ENCODE measurements at places on chromosomes 4 and X.
A peak's percentile ranks its signal among the peaks of the same experiment; 100 is the strongest.

DNA sequence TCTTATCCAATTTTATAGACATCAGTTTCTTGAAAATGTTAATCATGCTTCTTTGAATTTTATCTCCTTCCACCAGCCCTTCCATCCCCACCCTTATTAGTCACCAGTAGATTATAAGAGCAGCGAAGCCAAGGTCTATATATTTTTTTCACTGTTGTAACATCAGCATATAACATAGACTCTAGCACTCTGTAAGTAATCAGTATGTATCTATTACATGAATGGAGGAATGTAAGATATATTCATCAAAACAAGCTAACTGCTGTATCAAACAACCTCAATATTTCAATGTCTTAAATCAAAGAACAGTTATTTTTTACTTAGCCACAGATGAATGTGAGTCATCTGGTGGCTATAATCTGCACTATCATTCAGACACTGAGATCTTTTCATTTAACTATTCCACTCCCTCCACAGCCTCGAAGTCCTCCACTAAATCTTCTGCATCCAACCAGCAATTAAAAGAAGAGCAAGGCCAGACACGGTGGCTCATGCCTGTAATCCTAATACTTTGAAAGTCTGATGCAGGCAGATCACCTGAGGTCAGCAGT, 178.9 kb downstream of the CENPC start:
- ATAC-seq, result peak; percentile 93

- no peak for ATAC-seq
These were observed 120.8 kb upstream of the CXXC4 start for GRCh38 chr4:104615496-104615895.

- ATAC-seq, result peak; percentile 76
These were observed 98.8 kb upstream of the NDP start for GRCh38 chrX:44071847-44072551.

DNA sequence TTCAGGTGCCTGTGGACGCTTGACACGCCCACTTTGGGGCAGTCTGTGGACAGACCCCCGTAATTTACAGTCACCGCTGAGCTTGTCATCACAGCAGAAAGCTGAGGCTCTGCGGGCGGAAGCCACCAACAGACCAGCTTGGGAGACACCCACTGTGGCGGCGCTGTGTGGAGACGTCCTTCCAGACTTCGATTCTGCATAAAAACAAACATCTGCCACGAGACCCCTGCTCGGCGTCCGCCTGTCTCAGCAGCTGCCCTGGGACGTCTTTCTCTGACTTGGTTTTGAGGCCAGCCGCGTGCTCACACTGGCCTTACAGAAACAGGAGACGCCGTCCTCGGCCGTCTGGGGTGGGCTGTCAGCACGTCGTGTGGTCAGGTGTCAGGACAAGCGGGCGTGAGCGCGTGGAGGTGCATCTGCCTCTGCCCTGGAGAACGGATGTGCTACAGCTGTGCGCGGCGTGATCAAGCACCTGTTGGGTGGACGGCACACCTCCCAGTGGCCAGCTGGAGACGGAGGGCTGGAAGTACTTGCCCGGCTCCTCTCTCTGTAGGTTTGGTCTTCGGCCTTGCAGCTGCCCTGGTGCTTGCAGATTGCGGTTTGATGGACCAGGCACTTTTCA, 37.5 kb downstream of the PIGG start:
- no peak for ATAC-seq

DNA sequence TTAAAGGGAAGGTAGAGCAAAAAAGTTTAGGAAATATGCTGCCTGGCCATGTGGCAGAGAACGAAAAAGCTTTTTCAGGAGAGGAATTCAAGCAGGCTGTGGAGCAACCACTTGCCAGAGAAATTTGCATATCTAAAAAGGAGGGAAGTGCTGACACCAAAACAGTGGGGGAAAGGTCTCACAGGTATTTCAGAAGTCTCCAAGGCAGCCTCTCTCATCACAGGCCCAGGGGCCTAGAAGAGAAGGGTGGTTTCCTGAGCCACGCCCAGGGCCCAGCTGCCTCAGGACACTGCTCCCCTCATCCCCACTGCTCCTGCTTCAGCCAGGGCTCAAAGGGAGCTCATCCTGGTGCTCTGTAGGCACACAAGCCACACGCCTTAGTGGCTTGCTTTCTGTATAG, 29.9 kb upstream of the STS start:
- no peak for ATAC-seq

DNA sequence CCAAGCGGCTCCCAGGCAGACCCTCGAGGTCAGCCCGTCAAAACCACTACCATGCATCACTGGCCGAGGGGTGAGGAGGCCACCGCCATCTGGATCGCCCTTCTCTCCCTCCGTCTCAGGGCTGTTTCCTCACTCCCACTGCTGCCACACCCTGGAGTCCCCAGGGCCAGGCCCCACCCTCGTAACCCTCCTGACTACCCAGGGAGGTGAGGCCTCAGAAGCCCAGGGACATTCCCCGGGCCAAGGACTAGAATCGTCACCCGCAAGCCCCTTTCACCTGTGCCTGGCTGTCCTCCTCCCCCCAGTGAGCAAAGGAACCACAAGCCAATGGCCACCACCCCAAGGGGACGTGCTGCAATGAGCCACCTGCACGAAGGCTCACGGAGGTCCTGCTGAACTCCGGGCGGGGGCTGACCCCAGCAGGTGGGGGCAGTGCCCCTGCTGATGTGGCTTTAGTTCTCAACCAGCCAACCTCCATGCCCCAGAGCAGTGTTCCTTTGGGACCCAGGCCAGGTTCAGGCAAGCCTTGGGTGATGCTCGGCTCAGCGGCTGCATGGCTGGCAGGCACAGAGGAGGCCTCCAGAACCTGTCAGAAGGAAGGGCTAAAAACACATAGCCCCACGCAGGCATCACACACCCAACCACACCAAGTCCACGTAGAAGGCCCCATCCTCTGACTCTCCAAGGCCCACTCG, 23.8 kb downstream of the PPP2R2C start:
- no peak for ATAC-seq

DNA sequence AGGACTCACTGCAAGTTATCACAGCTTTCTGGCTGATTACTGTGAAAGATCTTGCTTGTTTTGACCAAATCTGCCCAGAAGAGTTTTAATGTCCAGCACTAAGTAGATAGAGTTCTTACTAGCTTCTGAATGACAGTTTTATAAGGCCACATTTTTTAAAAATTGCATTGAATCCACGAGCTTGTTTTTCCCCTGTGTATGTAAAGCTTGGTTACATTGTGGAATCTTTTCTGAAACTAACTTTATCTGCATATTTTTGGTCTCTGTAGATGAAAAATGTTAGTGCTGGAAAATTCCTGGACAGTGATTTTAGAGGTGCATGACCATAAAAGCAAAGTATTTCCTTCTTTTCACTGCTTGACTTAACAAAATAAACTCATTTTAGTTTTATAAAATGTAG, 650.3 kb upstream of the FAM241A start:
- no peak for ATAC-seq

DNA sequence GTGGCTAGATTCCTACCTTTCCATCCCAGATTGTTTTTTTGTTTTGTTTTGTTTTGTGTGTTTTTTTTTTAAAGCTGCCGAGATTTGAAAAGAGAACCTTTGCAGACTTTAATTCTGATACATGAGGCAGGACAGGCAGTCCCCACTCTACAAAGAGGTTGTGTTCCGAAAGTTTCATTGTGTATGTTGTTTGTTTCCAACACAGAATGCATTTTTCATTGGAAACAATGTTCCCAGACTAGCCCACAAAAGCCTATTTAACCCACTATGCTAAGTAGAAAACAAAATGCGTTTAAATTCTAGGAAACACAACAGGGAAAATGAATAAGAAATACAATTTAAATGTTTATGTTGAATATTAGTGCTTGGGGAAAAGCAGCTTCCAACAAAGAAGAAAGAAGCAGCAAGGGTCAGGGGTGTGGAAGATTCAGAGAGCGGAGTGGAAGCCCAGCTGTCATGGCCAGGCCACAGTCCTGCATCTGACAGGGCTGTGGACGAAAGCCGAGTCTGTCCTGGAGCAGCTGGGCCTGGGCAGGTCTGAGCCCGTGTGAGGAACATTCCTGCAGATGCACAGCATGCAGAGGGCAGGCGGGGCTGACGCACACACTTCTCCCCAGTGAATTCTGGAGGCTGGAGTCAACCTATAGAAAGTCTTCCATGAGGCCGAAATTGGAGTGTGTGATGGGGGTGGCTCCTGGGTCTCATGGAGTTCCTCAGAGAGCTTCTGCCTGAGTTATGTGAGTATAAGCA, 12.4 kb upstream of the SETD7 start:
- no peak for ATAC-seq

DNA sequence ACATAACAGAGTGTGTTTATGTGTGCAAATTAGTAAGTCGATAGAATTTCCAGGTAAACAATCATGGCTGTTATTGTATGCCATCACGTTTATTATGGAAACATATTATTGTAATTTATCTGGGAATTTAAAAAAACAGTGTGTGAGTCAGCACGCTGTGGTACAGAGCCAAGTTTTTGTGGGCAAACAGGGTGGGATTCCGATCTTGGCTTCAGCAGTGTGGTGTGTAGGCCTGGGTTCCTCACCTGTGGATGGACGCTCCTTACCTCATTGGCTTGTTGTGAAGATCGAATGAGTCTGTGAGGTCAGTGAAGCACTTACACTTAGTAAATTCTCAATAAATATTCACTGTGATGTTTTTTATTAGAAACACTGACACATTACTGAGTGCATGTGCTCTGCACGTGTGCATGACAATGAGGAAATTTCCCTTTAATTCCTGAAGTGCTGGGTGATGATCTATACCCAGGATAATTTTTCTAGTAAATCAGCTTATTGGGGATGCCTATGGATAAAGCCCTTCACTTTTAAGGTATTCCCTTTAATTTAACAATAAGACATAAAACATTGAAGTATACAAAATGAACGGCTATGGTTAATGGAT, 36.4 kb downstream of the SLIT2 start:
- ATAC-seq, result no peak

GRCh38 chr4:15002659-15003400, 549 bp downstream of the CPEB2 start:
- peak; percentile 8 for ATAC-seq

DNA sequence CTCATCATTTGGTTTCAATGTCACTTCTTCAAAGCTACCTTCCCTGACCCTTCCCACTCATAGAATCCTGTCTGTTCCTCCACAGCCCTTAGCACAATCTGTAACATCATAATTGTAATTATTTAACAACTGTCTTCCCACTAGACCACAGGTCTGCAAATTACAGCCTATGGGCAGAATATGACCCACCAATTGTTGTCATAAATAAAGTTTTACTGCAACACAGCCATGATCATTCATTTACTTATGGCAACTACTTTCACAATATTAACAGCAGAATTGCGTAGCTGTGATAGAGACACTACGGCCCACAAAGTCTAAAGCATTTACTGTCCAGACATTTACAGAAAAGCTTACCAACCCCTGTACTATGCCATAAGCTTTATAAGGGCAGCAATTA, 15.9 kb downstream of the USP46 start:
- ATAC-seq, result no peak

GRCh38 chr4:4259484-4260100, 11.6 kb upstream of the TMEM128 start:
- no peak for ATAC-seq

DNA sequence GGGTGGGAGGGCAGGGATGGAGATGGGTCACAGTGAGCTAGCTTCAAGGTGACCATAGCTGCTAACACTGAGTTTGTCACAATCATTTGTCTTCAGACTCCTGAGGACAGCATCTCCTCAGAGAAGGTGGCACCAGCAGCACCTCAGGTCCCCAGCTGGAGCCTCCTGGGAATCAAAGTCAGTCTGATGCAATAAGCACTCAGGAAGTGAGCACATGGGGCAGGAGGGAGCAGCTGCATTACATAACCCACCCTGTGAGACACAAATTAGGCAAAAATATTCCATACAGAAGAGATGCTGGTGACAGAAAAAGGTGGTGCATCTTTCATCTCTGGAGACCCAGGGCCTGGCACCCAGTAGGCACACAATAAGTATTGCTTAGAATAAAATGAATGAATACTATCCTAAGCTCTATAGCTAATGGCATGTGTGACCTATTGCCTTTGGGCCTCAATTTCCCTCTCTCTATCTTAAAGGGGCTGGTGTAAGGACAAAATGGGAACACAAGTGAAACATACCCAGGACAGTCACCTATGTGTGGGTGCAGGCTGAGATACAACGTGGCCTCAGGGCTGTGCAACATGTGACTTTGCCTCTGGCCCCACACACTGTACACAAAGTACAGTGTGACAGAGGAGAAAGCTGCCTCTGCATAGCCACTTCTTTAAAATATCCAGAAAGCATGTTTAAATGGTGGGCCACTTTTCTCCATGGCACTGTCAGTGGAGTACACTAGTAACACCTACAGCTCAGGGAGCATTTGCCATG, 37.1 kb downstream of the SLC39A8 start:
- peak; percentile 89 for ATAC-seq

DNA sequence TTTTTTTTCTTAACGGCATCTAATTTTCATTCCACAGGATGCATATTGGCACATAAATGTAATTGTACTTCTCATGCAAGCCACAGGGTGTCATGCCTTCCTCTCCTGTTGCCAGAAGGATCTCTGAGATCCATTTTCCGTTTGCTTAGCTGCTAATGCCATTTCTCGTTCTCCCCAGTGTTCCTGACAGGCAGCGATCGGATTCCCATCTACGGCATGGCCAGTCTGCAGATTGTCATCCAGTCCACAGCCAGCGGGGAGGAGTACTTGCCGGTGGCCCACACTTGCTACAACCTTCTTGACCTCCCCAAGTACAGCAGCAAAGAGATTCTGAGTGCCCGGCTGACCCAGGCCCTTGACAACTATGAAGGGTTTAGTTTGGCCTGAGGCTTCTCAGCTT, 8.9 kb upstream of the NAP1L5 start:
- peak; percentile 92 for ATAC-seq

DNA sequence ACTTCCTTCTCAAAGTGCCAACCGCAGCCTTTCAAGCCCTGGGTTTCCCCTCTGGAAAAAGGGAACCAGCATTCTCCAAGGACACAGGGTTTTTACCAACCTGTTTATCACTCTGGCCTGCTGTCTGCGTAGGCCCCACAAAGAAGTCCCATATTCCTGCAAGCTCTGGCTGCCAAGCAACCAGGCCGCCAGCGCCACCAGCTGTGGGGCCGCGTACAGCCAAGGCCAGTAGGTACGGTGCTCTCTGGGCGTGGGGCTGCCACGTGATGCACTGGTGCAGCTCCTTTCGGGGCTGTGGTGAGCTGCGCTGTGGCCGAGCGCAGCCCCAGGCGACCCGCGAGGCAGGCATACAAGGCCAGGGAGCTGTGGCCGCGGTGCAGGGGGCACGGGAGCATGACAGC, 22.1 kb downstream of the LUZP4 start:
- no peak for ATAC-seq

DNA sequence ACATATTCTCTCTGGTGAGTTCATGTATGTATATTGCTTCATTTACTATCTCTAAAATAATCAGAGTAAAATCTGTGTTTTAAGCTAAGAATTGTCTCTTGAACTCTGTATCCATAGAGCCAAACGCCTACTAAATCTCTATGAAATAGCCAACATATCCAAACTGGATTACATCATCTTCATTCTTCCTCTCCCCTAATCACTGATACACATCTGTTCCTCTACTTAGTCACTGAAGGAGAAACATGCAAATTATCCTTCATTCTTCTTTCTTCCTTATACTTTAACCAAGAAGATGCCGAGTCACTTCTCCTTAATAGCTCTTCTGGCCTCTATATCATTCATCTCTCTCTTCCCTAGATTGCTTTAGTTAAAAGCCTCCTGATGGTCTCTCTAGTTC, 630.4 kb upstream of the FTHL17 start:
- peak; percentile 37 for ATAC-seq
